ENCODE measurements at places on chromosomes 4 and X.

GRCh38 chr4:42119886-42120285 lies 32.6 kb downstream of the BEND4 start:
- DNase-seq, result no peak

DNA sequence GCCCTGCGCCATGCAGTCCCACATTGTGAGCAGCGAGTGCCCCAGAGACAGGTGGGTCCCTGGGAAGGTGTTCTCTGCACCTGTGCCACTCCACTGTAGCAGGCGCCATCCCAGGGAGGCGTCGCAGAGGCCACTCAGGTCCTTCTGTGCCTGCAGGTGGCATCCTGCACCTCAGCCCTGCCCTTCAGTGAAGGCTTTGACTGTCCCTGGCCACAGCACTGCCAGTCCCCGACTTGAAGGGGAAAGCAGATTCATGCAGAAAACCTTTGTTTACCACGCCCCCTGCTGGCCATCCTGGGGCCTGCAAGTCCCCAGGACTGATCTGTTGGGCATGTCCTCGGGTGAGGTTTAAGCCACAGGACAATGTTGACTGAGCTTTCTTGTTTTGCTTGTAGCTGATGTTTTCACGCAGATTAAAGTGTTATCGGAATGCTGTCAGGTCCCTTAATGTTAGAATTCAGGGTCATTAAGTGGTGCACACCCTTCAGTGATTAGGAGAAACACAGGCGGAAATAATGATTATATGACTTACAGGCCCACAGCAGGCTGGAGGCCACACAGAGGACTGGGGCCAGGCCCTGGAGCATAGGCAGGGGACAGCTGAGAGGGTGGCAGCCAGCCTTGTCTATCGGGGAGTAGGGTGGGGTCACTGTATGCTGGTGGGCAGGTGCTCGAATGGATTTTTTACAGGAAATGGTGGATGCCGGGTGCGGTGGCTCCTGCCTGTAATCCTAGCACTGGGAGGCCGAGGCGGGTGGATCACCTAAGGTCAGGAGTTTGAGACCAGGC lies 5.0 kb downstream of the TACC3 start:
- peak; percentile 77 for DNase-seq

DNA sequence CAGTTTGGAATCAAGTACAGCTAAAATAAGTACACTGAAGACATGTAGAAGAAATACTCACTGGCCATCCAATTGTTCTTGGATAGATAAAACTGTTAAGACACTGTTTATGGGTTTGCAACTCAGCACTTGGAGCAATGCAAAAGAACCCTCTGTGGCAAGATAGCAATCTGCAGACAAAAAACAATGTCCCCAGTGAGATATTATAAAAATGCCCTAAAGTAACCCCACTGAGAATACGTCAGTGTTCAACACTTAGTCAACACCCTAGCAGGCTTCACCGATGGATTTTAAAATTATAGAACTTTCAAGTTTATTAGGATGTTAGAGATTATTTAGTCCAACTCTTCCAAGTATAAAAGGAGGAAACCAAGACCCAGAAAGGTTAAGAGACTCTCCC lies 47.5 kb upstream of the NDP start:
- no peak for DNase-seq

- no peak for DNase-seq
Measured at GRCh38 chr4:146291313-146291712, 77.0 kb downstream of the REELD1 start.

DNA sequence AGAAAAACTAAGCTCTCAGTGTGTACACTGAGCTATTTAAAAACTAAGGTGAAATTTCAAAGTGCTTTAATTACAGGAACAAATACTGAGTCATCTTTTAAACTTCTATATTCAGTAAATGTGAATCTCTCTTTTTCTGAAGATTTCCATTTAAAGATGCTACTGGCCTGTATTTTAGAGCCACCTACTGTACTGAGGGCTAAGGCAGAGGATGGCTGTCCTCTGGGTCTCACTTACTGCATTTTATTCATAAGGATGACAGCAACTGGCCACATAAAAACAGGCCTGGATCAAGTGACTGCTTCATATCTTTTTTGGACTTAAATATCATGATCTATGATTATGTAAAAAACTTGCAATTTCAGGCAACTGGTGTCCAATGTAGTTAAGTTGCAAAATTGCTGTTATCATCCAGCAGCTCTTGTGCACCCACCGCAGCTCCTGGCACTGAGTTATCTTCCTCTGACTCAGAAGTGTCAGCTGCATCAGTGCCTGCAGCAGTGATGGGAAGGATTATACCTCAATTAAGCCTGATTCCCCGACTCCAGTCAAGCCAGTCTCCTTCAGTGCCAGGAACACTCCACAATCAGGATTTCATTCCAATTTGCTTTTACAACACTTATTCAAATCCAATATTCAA lies 1073.7 kb downstream of the PDHA2 start:
- DNase-seq, result peak; percentile 92

GRCh38 chrX:37846934-37847732 lies at the start of gene DYNLT3:
Gene DYNLT3 (minus strand): TSS chrX:37847571. CDS start chrX:37847510, 61 bp downstream.
- DNase-seq, result peak; percentile 74

DNA sequence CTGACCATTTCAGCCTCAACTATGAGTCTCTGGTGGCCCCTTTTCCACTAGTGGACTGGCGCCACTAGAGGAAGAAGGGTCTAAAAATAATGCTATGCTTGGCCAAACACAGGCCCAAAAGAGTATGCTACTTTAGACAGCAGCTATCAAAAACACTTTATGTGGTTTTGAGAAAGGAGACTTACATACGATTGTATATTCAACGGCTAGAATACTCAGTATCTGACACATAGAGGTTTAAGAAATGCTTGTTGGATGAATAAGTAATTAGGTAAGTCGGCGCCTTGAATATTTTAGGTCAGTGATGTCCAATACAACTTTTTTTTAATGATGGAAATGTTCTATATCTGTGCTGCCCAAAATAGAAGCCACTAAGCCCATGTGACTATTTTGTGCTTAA lies 25.7 kb upstream of the TMPRSS11A start:
- no peak for DNase-seq

GRCh38 chrX:69424161-69424560 lies 80.0 kb upstream of the NALF2 start:
- DNase-seq, result peak; percentile 0

DNA sequence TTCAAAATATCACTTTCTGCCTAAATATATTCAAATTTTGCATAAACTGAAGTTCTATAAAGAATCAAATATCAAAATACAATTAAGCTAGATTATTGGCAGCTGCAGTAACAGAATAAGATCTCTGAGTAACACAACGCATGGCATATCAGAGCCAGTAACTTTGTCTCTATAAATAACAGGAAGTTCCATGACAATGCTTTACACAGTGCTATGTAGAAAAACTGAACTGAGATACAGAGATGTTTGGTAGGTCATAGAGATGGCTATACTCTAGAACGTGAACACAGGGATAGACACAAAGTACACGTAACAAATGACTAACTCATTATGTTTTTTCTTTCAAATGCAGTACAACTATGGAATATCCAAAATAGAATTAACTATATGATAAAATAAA lies 18.2 kb downstream of the UBE2D3 start:
- DNase-seq, result no peak

DNA sequence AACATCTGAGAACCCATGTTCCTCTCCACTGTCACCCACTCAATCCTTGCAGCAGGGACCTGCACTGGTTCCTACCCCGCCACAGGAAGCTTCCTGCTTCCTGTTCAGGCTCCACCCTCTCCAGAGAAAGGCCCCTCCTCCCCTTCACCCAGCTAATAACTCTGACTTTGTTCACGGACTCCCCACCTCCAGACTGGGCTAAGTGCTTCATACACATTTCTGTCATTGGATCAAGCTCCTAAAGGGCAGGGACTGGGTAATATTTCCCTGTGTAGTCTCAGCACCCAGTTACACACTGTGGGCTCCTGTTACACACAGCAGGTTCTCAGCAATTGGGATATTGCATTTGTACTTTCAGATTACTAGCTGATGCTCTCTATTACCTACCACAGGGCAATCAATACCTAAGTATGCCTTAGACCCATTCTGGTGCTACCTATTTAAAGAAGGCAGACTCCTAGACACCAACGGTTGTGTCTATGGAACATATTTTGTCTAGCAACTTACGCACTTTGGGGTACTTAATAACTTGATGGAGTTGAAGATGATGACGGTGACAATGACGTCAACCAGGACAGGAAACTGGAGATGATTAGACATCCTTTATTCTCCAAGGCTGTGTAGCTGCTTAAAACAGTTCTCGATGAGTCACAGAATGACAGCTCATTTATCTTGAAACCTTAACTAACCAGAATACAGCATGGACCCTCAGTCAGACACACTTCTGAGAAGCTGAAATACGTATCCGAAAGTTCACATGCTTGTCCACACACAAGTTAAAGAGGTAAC lies 58.1 kb downstream of the MAML3 start:
- DNase-seq, result peak; percentile 68

DNA sequence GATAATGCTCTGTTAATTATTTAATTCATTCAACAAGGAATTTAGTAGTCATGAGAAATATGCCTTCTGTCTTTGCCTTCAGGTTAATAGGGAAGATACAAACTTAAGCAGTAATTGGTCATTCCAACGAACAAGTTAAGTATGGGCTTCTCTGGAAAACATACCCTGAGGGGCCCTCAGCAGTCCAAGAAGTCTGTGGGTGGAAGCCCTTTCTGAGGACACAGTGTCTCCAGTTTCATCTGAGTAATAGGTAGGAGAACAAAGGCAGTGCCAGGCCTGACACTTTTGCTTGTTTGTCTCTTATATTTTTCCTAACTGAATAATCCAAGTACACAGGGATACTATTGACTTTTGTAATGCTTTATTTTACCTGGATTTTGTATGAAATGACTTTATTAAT lies 262.5 kb downstream of the FBXW7 start:
- no peak for DNase-seq

DNA sequence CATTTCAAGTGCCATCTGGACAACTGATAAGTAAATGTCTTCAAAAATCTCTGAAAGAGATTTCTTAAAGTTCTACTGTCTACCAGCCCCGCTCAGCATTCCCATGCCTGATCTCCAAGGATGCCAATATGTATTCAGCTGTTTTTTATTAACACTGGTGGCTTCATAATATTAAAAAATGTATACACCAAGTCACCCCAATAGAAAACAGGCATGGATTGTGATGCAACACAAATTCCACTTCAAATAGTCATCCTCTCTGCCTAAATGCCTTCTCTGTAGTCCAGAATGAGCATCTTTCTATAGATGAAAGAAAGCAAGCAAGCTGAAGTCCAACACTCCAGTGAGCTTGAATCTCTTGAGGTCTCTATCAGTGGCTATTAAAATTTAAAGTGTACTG lies 152.2 kb upstream of the PPARGC1A start:
- DNase-seq, result peak; percentile 87

DNA sequence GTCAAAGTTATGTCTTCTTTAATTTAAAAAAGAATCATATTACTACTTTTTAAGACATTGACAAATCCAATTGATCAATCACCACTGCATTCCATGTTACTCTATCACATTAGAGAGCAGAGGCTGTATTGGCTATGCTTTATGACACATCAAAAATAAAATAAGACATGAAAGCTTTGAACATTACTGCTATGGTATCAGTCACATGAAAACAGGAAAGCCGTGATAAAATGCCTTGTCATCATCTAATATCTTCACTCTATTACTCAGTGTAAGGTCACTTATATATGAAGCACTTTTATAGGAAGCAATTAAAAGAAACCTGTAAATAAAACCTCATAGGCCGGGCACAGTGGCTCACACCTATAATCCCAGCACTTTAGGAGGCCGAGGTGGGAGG lies 27.7 kb upstream of the CEP135 start:
- peak; percentile 22 for DNase-seq

DNA sequence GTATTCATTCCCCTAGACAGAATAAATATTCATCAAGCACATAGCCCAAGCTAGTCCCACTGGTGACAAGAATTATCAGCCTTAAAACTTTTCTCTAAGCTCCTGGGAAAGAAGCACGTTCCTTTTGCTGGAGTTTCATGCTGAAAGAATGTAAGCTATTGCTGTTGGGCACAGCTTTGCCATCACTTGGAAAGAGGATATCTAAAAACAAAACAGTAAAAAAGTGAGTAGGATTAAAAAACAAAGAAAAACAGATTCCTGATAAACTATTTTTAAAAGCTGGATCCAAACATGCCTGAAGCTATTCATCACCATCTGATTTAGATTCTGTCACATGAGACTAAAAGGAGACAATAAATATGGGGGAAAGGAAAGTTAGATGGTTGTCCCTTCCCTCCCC lies 176.8 kb downstream of the SCFD2 start:
- peak; percentile 85 for DNase-seq

DNA sequence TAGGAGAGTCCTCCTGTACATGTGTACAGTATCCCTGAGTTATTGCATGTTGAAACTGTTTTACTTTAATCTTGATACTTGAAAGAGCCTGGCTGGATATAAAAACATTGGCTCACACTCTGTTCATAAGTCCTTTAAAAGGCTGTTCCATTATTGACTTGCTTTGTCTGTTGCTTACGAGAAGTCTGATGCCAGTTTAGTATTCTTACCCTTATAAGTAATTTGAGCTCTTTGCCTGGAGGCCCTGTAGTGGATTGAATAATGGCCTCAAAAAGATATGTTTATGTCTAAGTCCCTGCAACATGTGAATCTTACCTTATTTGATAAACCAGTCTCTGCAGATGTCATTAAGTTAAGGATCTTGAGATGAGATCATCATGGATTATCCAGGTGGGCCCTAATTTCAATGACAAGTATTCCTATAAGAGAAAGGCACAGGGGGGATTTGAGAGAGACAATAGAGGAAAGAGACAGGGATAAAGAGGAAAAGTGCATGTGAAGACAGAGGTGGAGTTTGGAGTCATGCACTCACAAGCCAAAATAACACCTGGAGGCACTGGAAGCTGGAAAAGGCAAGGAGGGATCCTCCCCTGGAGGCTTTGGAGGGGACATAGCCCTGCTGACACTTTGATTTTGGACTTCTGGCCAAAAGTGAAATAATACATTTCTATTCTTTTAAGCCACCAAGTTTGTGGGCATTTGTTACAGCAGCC lies 98.1 kb downstream of the IRF2 start:
- no peak for DNase-seq

- no peak for DNase-seq
Measured at GRCh38 chrX:123859409-123859845, 426 bp upstream of the XIAP start.

DNA sequence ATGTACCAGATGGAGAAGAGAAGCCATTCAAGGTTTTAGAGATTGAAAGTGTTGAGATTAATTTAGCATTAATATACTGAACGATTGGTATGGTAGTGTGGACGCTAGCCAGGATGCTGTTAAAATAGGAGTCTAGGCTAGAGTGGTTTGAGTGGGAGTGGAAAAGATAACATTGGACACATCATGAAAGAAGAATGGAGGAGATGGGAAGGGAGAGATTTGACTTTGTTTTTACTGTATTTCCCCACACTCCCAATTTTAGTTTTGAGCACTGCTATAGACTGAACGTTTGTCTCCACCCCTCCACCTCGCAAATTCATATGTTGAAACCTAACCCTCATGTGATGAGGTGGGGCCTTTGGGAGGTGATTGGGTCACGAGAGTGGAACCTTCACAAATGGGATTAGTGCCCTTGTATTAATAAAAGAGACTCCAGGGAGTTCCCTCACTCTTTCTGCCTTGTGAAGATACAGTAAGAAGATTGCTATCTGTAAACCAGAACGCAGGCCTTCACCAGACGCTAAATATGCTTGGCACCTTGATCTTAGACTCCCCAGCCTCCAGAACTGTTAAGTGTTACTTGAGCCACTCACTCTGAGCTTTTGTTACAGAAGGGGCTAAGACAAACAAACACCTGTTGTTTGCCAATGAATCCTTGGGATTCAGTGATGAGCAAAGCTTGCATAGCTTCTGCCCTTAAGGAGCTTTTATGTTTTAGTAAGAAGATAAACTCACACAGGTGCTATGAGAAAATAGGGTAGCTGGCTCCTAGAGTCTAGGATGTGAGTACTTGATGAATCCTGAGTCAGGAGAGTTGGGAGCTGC lies 25.8 kb downstream of the USP9X start:
- DNase-seq, result peak; percentile 37
